ENCODE measurements at places on chromosomes 12 and 14.
A peak's percentile ranks its signal among the peaks of the same experiment; 100 is the strongest.

GRCh38 chr12:53572134-53572758 is 53.9 kb downstream of the ATF7 start:
- DNase-seq, result no peak

DNA sequence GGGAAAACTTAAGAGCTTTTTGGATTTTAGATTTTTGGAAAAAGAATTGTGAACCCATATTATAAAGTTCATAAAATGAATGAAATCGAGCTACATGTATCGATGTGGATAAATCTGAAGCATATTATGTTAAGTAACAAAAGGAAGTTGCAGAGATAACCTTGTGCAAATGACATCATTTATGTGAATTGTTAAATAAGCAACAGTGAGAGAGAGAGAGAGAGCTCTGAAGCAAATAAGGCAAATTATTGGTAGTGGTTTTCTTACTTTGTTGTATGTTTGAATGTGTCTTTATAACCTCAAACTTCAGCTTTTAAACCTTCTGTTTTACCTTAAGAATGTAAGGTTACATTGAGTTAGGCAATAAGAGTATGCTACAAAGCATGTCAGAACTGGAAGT is 78.8 kb downstream of the ERC1 start:
- no peak for DNase-seq

DNA sequence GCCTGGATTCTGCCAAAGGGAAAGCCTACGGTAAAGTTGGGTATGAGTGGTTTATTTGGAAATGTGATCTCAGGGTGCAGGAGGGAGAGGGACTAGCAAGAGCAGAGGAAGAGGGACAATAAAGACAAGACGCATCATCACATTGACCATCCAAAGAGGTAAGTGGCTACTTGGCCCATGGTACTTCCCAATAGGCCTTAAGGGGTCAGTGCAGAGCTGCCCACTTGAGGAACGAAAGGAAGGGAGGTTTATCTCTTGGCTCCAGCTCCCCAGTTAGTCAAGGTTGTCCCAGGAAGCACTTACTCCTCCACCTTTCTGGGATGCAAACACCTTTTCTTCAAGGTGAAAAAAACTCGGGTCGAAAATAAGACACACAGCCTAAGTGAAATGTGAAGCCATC is 323.9 kb downstream of the TMEM132D start:
- DNase-seq, result no peak

- no peak for DNase-seq
Measured at GRCh38 chr12:30687265-30687986, 8.2 kb downstream of the IPO8 start.

- no peak for DNase-seq
Measured at GRCh38 chr14:52413729-52414408, 99.8 kb downstream of the PTGER2 start.

DNA sequence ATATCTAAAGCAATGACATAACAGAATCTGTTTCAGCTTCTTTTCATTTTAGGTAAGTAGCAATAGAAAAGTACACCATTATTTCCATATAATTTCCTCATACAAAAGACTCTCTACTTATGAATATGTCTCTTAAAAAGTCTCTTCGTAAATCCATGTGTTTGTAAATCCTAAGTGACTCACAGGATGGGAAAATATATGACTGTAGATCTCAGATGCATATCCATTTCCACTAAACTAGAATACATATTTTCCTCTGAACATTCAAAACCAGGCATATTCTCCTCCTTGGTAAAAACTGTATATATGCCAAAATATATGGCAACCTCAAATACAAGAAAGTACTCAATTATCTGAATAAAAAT is 93.6 kb downstream of the TXNDC16 start:
- DNase-seq, result no peak

GRCh38 chr12:31323391-31324115 is 2.4 kb downstream of the SINHCAF start:
- DNase-seq, result no peak

- no peak for DNase-seq
Measured at GRCh38 chr14:55389330-55389729, 22.3 kb downstream of the ATG14 start.

- no peak for DNase-seq
Measured at GRCh38 chr14:41461380-41461779, 145.3 kb upstream of the LRFN5 start.

- DNase-seq, result no peak
Measured at GRCh38 chr12:52669426-52669825, 10.8 kb downstream of the KRT1 start.

GRCh38 chr12:6884539-6884938 is 11.4 kb upstream of the SPSB2 start:
- no peak for DNase-seq

DNA sequence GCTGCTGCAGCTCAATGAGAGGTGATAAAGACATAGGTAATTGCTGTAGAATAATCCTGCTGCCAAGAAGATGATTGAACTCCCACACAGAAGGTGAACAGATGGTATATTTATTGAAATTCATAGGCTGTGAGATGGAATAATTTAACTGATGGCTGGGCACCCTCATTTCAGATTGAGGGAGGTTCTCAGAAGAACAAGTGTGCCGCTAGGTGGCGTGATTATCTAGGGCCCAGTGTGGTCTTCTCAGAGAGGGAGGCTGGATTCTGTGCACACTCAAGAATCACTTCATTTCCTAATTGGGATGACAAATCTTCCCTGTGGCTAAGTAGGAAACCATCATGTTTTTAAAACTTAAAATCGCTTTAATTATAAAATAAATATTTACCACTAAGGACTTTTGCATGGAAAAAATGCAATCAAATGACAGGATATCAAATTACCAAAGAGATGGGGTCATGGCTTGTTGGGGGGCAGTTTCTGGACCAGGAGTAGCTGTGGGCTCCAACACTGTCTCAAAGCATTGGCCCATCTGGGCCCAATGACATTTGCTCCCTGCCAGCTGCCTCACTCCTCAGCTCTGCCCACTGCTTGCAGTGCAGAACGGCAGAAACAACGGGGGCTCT is 132.3 kb downstream of the SNAPC1 start:
- no peak for DNase-seq

DNA sequence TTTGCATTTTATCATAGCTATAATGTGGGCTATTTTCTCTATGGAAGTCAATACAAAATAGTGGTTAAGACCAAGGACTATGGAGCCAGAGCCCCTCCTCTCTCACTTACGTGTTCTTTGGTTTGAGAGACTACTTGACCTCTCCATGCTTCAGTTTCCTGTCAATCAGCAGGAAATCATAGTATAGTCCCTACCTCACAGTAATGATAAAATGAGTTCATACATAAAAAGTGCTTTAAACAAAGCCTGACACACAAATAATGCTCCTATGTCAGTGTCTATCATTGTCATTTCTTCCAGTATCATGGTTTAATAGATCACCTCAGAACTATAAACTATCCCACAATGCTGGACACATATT is 90.4 kb downstream of the MED13L start:
- no peak for DNase-seq

DNA sequence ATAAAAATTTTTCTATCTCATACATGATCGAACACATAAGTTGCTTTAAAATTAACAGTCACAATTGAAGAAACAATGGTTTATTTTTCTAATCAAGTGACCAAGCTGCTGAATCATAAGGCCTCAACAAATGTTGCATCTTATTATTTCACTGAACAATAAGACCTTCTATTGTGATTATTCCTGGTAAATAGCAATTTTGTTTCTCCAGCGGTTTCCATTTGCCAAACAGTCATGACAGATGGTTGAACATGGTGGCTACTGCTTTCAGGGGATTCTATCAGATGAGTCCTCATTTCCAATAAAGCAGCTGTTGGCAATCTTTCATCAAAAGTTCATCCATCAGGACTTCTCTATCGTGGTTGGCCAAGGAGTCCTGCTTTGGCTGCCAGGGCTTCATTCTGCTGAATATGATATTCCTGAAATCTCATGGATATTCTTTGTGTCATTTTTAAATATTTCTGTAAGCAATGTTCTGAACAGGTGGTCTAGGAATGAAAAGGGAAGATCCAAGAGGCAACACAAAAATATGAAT is 13.0 kb downstream of the TOMM20L start:
- DNase-seq, result no peak

DNA sequence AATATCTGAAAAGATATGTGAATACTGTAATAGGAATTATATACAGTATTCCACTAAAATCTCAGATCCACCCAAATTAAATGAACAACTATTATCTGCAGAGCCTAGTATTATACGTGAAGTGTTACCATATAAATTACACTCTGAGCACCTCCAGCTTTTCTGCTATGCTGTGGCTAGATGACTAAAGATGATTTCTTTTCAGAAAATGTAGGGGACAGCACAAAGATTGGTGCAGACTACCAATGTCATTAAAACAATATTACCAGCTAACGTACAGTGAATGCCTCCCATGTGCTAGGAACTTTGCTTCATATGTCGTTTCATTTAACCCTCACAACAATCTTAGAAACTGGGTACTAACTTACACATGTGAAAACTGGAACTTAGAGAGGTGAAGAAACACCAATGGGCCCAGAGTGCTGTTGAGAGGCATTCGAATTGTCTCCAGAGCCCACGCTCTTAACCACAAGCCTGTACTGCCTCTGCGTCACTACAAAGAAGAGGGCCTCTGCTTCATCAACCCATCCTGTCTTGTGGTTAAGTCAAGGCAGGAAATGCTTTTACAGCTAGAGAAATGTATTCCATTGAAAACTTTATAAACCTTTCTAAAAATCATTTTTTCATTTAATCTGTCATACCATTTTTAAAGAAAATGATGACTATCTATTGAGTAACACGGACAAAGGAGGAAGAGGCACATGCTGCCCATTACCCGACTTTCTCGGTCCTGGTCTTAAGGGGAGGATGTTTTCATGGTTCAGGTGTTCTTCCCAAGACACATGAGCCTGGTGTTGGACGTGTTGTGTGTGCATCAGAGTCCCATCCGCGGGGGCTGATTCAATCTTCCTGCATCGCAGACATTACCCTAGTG is 1.3 kb downstream of the GPR65 start:
- peak; percentile 79 for DNase-seq

DNA sequence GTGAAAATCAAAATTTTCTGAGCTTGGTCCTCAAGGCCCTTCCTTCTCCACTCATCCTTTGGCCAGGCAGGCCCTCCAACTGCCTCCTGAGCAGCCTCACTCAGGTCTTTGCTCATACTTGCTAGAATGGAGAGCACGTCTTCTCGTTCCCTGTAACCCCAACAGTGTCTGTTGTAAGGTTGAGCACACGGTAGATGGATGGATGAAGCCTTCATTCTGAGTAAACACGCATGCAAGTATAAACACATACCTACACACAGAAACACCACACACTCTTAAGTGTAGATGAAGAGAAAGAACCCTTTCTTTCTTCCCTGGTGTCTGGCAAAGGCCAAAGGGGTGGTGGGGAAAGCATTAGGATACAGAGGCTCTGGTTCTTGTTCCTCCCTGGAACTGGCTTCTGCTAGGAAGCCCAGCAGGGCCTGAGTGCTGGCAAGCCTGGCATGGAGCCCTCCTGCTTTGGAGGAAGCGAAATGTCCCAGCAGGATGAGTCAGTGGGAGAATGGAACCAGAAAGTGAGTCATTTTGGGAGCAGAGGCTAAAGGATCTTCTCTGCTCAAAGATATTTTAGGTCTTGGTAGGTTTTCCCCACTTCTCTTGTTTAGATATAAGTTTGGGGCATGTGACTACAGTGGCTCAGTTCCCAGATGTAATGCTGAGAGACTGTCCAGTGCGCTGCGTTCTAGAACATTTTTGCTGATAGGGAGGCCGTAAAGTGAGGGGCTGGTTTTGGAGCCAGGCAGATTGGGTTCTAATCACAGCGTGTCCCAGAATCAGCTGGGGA is 127.4 kb downstream of the CACNA1C start:
- DNase-seq, result no peak

GRCh38 chr12:16063726-16064125 is 152.6 kb downstream of the DERA start:
- no peak for DNase-seq

- no peak for DNase-seq
Measured at GRCh38 chr12:10158406-10158805, 13.5 kb downstream of the OLR1 start.

DNA sequence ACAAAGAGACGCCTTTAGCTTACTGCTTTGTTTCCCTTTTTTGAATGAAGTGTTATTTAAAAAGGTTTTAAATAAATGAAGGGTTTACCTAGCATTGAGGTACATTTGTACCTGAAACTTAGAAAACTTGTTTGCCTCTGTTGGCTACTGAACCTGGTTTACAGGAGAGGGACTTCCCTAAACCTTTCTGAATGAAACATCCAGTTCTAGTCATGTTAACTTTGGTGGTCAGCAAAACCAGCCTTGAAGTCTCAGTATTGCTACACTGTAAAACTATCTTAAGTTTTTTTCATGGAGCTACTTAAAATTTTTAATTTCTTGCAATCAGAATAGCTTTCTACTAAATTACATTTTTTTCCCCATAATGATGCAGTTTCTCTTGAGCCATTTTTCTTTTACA is 38.2 kb downstream of the RASSF8 start:
- DNase-seq, result no peak

DNA sequence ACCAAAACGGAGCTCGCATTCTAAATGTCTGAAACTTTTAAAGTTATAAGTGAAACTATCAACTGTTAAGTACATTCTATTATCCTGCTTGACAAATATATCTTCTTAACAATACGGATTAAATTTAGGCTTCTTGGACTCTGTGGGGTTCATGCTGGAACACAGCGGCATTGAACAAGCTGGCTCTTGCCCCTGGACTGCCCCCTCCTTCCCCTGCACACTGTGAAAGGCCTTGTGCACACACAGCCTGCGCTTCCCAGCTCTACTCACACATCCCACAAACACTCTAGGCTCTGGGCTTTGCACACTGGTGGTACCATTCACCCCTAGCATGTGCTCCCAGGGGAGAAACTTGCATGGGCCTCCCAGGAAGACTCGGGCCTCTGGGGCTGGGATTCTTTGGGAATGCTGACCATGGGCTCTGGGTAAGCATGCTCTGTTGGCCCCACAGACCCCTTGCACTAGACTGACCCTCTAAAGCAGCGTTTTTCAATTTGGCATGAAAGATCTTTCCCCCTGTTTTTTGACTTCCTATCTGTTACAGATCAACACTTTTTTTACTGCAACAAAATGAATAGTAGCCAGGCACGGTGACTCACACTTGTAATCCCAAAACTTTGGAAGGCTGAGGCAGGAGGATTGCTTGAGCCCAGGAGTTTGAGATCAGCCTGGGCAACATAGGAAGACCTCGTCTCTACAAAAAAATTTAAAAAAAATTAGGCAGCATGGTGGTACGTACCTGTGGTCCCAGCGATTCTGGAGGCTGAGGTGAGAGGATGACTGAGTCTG is 96.2 kb upstream of the CPM start:
- DNase-seq, result no peak

DNA sequence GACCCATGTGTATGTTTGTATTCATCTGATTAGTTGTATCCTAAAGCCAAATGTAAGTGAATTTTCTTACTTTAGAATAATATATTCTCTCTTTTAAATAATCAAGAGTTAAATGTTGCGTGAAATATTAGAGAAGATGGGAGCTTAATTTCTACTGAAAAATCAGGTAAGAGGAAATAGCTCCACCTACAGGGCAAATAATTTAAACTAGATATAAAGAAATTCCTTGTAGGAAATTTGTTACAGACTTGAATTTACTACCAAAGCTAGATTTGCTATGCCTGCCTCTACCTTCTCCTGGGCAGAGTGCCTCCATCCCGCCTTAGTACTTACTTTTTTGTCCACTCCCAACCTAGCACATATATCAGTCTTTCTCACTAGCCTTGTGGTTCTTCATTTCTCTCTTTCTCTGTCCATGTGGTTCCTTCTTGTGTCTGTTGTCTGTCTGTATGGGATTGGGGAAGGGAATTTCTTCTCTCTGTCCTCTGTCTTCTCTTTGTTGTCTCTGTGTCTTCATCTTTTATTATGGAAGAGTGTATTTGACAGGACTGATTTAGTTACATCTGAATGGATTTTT is 44.7 kb downstream of the PALS1 start:
- DNase-seq, result no peak

GRCh38 chr14:72830786-72831594 is 62.9 kb downstream of the DPF3 start:
- no peak for DNase-seq

Measured in stimulated activated naive CD4-positive, alpha-beta T cell (primary cell).